ENCODE measurements at places on chromosomes 1 and 21. TPM values are rescaled to one million over a fixed set of nuclear protein-coding genes. Genes with fewer than 3 reads are reported as not detected.

The REN gene
- polyA plus RNA-seq = not detected

The COG2 gene
- 28.1 TPM for polyA plus RNA-seq

The HAO2 gene
- not detected for polyA plus RNA-seq

DNA sequence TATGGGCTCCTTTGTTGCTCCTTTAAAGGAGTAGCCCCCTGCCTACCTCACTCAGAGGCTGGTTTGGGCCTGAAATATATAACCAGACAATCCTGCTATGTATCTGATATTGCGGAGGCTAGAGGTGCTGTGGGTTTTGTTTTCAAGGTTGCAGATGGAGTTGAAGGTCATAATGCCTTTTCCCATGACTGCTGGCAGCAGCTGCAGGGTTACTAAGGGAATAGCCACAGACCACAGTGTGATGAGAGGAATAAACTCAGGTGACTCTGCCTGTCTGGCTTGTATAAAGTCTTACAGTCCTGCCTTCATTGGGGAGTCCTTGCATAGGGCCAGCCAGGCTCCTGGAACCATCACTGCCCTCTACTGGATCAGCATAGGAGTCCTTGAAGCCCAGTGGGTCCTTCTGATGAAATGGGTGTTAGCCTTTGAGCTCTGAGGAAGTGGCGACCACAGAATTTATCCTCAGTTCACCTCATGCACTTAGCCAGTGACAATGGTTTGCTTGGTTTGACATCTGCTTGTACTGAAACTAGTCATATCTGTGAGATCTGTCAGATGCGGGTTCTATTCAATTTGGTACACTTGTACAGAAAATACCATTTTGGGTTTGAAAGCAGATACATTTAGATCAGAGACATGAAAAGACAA, 174.4 kb upstream of the HMCN1 start:
- H3K4me3 ChIP-seq = peak overlapping the region; percentile 65
- no peaks in the 10 kb centered on the region for H3K27me3 ChIP-seq
- peak; percentile 79 for DNase-seq
- peaks cover 47% of the 10 kb centered on the region for H3K4me1 ChIP-seq

- no peaks in the 10 kb centered on the region for H3K36me3 ChIP-seq
- H3K27ac ChIP-seq = no peak overlapping the region
- no peak for DNase-seq
- peak overlapping the region; percentile 64 for H3K4me3 ChIP-seq
These were observed 45.3 kb upstream of the CTBS start for GRCh38 chr1:84619383-84620102.

The KLF17 gene
- not detected for polyA plus RNA-seq

The FCRL6 gene
- polyA plus RNA-seq = 407 TPM

DNA sequence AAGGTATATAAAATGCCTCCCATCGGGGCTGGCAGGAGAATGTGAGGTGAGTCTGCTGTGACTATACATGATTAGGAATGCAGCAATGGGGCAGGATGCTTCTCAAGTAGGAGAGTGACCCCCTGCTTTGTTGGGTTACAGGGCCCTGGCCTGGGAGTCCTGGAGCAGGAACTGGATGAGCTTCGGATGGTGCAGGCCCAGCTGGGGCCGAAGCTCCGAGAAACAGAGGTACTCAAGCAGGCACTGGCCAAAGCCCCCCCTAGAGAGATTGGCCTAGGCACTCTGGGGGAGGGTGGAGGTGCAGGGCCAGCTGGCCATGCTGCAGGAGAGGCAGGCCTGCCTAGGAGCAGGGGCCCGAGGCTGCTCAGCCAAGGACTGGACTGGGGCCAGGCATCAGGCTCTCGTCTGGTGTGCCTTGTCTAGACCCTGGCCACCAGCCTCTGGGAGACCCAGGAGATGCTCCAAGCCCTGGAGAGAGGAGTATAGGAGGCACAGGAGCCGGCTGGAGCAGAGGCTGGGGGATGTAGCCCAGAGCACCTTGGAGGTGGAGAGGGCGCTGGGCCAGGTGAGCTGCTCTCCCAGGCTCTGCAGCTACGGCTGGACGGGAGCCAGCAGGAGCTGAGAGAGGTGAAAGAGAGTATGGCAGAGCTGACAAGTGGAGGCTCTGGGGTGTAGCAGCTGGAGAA, 32.8 kb upstream of the PKP1 start:
- no peak for DNase-seq
- no peak overlapping the region for H3K4me3 ChIP-seq
- H3K27me3 ChIP-seq = no peaks in the 10 kb centered on the region

The SUSD4 gene
- not detected for polyA plus RNA-seq

The DIRAS3 gene
- not detected for polyA plus RNA-seq

The ZBED6 gene
- polyA plus RNA-seq = 0.19 TPM

The LGR6 gene
- polyA plus RNA-seq = 26.8 TPM

The ABL2 gene
- not detected for polyA plus RNA-seq

DNA sequence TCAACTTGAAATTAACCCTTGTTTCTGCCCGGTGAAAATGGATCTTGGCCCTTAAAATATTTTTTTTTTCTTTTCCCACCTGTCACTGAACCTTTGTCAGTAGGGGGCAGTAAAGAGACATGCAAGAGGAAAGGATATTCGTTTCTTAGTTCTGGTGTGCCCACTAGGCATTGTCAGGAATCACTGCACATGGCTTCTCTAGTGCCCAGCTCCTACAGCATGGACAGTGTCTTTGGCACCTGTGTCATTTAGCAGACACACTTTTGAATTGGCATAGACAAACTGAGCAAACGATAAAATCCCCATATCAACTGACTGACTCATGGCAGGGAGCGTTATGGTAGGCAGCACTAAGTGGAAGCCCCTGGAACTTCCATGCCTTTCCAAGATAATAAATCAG, 1048.1 kb downstream of the BRINP3 start:
- H3K27ac ChIP-seq = no peak overlapping the region
- no peak for DNase-seq
- H3K4me3 ChIP-seq = no peak overlapping the region
- peaks cover 1% of the 10 kb centered on the region for H3K27me3 ChIP-seq

GRCh38 chr1:18278946-18279345, 171.3 kb downstream of the IGSF21 start:
- no peaks in the 10 kb centered on the region for H3K4me1 ChIP-seq
- H3K4me3 ChIP-seq = no peak overlapping the region
- H3K27ac ChIP-seq = no peak overlapping the region
- no peak for DNase-seq

- no peak overlapping the region for H3K27ac ChIP-seq
- H3K36me3 ChIP-seq = peaks cover 19% of the 10 kb centered on the region
- peaks cover 14% of the 10 kb centered on the region for H3K4me1 ChIP-seq
- DNase-seq = no peak
These were observed 8.0 kb downstream of the ELOA start for GRCh38 chr1:23751050-23751814.

The IARS2 gene
- polyA plus RNA-seq = 76.8 TPM

GRCh38 chr1:24018611-24019580, 38.8 kb upstream of the SRSF10 start:
- no peak overlapping the region for H3K27ac ChIP-seq
- H3K27me3 ChIP-seq = peaks cover 4% of the 10 kb centered on the region
- H3K36me3 ChIP-seq = no peaks in the 10 kb centered on the region
- no peaks in the 10 kb centered on the region for H3K4me1 ChIP-seq
- H3K4me3 ChIP-seq = no peak overlapping the region
- no peak for DNase-seq

- H3K27ac ChIP-seq = no peak overlapping the region
- H3K36me3 ChIP-seq = no peaks in the 10 kb centered on the region
- peaks cover 15% of the 10 kb centered on the region for H3K4me1 ChIP-seq
- no peak for DNase-seq
- H3K4me3 ChIP-seq = no peak overlapping the region
These were observed 1.3 kb upstream of the LIN28A start for GRCh38 chr1:26409191-26409807.

GRCh38 chr1:211126622-211127021, 7.3 kb downstream of the KCNH1 start:
- no peaks in the 10 kb centered on the region for H3K4me1 ChIP-seq
- H3K4me3 ChIP-seq = no peak overlapping the region
- H3K27ac ChIP-seq = no peak overlapping the region
- no peak for DNase-seq
- no peaks in the 10 kb centered on the region for H3K36me3 ChIP-seq

DNA sequence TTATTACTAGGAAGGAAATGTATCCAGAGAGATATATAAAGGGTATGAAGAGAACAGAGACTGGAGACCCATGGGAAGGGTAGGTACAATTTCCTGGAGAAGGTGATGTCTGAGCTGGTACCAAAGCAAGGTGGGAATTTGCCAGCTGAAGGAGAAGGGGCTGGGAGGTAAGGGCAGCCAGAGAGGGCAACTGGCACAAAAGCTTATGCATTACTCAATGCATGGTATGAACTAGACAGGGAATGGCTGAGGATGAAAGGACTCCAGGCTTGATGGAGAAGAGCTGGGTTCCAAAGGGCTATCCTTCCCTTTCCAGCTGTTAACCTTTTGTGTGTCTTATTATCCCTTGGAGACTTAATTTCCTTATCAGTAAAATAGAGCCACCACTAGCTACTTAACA, 113.6 kb upstream of the GADD45A start:
- H3K27me3 ChIP-seq = peaks cover 5% of the 10 kb centered on the region
- DNase-seq = no peak
- H3K27ac ChIP-seq = no peak overlapping the region
- no peaks in the 10 kb centered on the region for H3K36me3 ChIP-seq
- no peaks in the 10 kb centered on the region for H3K4me1 ChIP-seq

- H3K36me3 ChIP-seq = peaks cover 28% of the 10 kb centered on the region
- no peak for DNase-seq
- no peak overlapping the region for H3K27ac ChIP-seq
- peaks cover 5% of the 10 kb centered on the region for H3K27me3 ChIP-seq
These were observed 27.8 kb downstream of the TMEM53 start for GRCh38 chr1:44646261-44647110.

DNA sequence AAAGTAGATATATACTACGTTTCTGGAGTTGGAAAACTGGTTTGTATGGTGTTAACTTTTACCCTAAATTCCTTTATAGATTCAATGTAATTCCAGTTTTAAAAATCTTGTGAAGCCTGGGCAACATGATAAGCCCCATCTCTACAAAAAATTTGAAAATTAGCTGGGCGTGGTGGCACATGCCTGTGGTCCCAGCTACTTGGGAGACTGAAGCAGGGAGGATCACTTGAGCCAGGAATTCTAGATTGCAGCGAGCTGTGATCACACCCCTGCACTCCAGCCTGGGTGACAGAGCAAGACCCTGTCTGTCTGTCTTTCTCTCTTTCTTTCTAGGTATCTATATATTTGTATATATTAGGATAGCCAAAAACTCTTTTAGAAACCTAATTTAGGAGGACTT, 141.9 kb downstream of the CLEC20A start:
- H3K36me3 ChIP-seq = no peaks in the 10 kb centered on the region
- no peaks in the 10 kb centered on the region for H3K4me1 ChIP-seq
- H3K4me3 ChIP-seq = no peak overlapping the region
- no peak overlapping the region for H3K27ac ChIP-seq
- no peak for DNase-seq
- peaks cover 1% of the 10 kb centered on the region for H3K27me3 ChIP-seq

The CNIH3 gene
- 1.7 TPM for polyA plus RNA-seq

The FGR gene
- polyA plus RNA-seq = 350 TPM

The OLIG1 gene
- polyA plus RNA-seq = not detected

DNA sequence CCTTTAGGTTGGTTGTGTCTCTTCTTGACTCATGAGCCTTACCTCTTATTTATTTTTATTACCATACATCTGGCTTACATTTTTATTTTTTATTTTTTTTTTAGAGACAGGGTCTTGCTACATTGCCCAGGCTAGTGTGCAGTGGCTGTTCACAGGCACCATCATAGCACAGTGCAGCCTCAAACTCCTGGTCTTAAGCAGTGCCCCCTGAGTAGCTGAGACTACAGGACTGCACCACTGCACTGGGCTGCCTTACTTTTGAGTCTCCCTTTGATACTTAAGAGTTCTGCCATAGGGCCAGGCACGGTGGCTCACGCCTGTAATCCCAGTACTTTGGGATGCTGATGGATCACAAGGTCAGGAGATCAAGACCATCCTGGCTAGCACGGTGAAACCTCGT, 76.4 kb upstream of the MACF1 start:
- H3K36me3 ChIP-seq = peaks cover 5% of the 10 kb centered on the region
- no peak for DNase-seq
- H3K27ac ChIP-seq = no peak overlapping the region

The KIF14 gene
- polyA plus RNA-seq = not detected

DNA sequence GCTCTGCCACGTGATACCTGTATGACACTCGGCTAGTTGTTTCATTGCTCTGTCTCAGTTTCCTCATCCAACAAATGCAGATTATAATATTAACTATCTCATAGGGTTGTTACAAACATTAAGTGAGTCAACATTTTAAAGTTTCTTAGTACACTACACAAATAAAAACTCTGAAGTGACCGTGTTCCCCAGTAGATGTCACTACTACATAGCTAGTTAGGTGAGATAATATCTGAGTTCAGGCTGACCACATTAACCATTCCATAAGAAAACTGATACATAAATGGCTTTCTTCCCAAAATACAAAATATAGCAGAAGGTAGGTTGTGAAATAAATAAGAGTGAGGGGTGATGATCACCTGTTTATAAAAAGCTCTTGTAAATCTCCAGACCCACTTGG, 214.1 kb downstream of the NUF2 start:
- peaks cover 3% of the 10 kb centered on the region for H3K27me3 ChIP-seq
- H3K4me3 ChIP-seq = no peak overlapping the region
- no peaks in the 10 kb centered on the region for H3K4me1 ChIP-seq
- no peaks in the 10 kb centered on the region for H3K36me3 ChIP-seq
- no peak for DNase-seq
- no peak overlapping the region for H3K27ac ChIP-seq

DNA sequence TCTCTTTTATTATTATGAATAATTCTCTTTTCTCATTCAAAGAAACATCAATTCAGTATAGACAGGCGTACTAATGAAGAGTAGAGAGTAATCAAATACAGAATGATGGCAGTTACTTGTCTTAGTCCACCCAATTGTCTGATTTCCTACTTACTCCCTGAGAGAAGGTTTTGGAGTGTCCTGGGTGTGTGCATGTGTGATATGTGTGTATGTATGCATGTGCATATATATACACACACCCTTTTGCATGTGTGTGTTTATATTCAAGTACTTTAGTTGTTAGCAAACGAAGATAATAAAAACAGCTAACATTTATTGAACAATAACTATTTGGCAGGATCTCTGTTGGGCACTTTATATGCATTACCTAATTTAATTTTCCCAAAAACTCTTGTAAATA, 63.2 kb upstream of the CCDC190 start:
- no peak overlapping the region for H3K4me3 ChIP-seq
- H3K36me3 ChIP-seq = no peaks in the 10 kb centered on the region

DNA sequence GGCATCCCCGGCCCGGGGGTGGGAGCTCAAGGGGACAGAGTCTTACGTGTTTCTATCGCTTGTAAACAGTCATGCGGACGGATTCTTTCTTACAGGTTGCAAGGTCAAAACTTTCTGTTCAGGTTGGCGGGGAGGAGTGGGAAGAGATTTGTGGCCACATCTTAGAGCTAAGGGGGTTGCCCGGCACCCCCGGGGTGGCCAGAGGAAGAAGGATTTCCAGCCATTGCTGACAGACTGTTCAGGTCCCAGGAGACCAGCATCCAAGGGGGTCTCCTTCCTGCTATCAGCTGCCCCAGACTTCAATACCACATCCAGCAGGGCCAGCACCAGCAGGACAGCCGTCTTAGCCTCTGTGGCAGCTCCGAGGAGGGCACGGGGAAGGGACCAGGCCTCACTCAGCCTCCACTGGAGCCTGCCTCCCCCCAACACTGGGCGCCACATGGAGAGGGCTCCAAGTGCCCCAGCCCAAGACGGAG, 52.0 kb downstream of the KIF21B start:
- H3K36me3 ChIP-seq = peaks cover 27% of the 10 kb centered on the region
- DNase-seq = no peak
- H3K27me3 ChIP-seq = peaks cover 13% of the 10 kb centered on the region
- no peak overlapping the region for H3K4me3 ChIP-seq
- peaks cover 14% of the 10 kb centered on the region for H3K4me1 ChIP-seq

- DNase-seq = no peak
- no peak overlapping the region for H3K4me3 ChIP-seq
- H3K27ac ChIP-seq = no peak overlapping the region
- H3K27me3 ChIP-seq = no peaks in the 10 kb centered on the region
- H3K4me1 ChIP-seq = peaks cover 26% of the 10 kb centered on the region
- H3K36me3 ChIP-seq = peaks cover 12% of the 10 kb centered on the region
These were observed 24.4 kb downstream of the YTHDF2 start for GRCh38 chr1:28761189-28761588.

The LRRC39 gene
- not detected for polyA plus RNA-seq

All from immature natural killer cell (primary cell).